ENCODE measurements at places on chromosomes 6 and 20.

GRCh38 chr6:33317419-33317668 is 200 bp downstream of the ZBTB22 start:
- no peak for DNase-seq

DNA sequence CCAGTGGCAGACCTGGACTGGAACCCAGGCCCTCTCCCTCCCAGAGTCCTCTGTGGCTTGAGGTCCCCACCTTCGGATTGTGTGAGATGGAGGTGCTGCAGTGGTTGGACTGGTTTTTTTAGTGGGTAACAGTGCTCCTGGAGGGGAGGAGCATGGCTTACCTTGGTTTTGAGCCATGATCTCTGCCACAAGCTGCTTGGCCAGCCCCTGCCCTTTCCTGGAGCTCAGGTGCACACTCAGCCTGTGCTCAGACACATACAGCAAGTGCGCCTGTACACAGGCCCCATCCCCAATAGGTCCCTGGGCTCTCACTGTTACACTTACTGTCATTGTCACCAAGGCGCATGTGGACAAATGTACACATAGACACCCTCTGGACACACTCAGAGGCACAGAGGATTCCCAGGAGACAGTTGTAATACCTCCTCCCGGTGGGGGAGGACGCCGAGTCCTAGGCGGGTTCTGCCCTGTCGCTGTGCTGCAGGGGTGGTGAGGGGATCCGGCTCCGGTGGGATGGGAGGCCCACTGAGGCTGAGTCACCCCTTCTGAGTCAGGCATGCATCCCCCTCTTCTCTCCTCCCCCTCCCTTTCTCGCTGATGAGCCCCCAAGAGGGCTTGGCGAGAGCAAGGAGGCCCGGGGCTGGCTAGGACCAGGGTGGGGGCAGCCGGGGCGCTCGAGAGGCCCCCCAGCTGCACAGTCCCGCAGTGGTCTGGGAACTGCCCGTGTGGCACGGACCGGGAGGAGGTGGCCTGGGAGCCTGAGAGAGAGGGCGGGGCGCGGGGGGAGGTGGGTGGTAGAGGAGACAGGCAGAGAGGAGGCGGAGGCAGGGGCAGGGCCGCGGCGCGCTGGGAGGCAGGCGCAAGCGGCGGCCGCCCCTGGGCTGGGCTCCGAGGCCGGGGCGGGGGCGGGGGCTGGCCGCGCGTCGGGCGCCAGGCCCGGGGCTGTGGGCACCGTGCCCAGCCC is 522 bp upstream of the EPB41L1 start:
- no peak for DNase-seq

DNA sequence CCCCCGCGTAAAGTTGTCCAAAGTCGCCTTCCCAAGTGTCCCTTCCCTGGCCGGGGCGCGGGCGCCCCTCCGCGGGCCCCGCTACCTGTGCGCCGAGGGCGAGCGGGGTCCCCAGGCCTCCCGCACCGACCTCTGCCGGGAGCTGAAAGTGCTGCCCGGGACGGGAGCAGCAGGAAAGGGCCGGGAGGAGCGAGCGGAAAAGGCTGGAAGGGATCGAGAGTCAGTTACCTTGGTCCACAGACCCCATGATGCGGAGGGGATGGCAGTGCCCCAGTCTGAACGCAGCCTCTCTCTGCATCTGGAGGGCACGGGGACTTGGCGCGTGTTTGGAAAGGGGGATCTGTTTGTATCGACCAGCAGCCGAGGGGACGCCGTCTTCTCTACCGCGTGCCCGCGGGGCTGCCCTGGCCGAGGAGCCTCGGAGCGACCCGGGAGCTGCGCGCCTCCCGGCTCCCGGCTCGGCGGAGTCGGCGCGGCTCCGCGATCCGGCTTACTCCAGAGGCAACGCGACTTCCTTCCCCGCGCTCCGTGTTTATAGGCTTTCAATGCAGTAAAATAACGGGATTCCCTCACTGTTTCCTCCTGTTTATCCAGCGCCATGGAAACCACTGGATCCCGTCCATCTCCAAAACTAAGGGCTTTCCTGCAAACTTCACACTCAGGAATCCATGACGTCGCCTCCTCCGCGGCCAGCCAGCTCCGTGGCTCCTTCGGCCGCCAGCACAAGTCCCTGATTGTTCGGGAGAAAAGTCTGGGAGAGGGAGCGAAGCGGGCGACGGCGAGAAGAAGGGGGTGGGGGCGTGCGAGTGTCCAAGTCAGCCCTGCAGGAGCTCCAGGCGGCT is 20.0 kb upstream of the NFATC2 start:
- no peak for DNase-seq

DNA sequence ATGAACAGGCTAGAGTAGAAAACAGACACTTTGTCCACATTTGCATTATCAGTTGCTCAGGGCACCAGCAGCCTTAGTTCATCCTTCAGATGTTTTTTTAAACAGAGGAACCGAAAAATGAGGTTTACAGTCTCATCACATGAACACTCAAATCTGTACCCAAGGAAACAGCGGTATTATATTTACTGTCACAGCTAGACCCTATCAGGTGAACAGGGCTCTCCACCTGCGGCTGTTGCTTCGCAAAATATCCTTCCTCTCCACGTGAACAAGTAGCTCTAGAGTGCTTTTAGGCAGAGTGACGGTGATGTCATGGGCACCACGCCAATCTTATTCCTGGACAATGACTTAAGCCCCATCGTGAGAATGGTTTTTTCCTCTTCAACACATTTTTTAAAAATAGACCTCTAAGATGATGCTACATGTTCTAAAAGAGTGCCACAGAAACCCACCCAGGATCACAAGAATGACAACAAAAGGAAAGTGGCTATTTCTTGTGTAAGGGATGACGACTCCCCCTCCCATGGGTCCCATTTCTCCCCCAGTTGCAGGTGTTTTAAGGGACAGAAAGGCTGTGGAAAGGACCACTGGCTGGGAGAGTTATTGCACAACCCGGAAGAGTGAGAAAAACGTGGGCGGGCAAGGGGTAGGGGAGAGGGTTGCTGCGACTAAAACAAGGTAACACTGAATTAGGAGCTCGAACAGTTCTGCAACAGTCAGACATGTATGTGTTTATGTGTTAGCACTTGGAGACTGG is 77.7 kb downstream of the EFHC1 start:
- DNase-seq: no peak

DNA sequence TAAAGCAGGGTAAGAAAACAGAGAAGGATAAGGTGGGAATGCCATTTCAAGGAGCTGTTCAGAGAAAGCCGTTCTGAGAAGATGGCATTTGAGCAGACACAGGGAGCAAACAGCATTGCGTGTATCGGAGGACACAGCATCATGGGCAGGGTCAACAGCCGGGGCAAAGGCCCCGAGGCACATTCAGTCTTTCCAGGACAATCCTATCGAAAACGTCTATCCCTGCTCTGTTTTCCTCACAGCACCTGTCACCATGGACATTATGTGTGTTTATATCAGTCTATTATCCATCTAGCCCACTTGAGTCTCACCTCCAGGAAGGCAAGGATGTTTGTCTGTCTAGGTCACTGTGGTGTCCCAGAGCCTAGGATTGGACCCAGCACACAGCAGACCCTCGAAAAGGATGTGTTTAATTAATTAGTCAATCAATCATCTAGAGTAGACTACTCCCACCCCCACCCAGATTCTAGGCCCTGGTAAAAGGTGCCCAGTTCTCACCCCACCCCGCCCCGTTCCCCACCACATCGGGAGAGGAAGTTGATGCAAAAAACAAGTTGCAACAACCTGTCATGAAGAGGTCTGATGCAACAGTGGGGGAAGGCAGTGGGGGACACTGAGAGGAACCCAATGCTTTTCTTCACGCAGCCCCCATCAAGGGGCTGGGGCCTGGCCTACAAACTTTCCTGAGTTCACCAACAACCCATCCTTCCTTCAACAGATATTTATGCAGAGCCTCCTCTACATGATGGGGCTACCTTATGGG is 66.6 kb downstream of the PREX1 start:
- DNase-seq: no peak

- DNase-seq: no peak
Observed at GRCh38 chr6:128156321-128157111, 255.7 kb upstream of the THEMIS start.

DNA sequence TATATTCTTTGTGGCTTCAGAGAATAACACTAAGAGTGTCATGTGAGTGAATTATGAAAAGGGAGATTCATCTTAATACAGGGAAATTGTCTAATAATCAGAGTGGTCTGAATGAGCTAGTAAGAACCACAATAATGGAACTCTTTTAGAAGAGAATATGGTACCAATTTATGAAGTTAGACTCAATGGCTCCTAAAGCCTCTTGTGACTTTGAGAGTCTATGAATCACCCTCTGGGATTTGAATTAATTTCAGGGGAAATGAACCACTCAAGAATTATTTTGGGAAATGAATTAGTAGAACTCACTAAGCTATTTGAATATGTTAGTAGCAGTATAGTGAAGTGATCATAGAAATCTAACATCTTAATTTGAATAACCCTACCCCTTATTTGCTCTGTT is 14.3 kb downstream of the PCMT1 start:
- DNase-seq: no peak

DNA sequence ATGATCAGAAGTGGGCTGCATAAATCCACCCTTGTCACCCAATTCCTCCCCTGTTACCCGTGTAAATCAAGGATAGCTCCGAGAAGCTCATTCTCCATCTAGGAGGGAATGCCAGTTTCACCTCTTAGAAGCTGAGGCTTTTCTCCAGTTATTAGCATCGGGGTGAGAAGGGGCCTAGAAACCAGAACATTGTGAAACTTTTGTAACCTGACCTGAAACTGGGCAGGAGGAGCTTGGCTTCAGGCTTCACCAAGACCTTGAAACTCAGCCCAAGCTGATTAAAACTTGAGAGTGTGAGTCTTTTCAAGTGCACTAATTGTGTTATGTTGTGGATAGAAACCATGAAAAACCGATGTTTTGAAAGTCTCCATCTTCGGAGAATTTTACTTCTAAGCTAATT is 103.1 kb downstream of the BMP2 start:
- DNase-seq: no peak

DNA sequence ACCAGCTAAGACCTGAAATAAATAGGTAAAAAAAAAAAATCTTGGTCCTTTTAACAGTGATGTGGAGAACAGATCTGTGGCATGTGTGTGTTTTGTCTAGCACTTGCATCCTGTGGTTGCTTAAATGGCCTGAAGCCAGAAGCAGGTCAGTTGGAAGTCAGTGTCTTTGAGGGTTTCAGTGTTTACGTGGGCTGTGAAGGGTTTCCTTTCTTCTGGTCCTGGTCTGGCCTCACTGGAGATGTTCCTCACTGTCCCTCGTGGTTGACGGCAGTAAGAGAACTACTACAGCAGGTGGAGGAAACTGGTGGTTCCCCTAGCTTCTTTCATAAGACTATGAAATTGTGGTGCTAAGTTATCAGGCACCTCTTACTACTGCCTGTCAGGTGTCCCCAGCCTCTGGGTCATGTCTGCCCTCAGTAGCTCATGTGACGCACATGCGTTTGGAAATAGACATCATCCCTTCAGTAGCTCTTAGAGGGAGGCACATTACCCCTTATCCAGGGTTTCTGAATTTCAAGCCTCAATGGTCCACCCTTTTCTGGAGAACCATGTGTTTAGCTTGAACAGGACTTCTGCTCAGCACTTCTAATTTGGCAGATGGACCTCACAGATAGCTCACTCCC is 59.4 kb upstream of the SCP2D1 start:
- DNase-seq: no peak

GRCh38 chr20:23340524-23340923 is 10.1 kb upstream of the NXT1 start:
- DNase-seq: no peak

- no peak for DNase-seq
Observed at GRCh38 chr6:143335865-143336264, 114.6 kb downstream of the ADAT2 start.

GRCh38 chr20:46013829-46014516 is 5.3 kb downstream of the MMP9 start:
- DNase-seq: peak; percentile 42

DNA sequence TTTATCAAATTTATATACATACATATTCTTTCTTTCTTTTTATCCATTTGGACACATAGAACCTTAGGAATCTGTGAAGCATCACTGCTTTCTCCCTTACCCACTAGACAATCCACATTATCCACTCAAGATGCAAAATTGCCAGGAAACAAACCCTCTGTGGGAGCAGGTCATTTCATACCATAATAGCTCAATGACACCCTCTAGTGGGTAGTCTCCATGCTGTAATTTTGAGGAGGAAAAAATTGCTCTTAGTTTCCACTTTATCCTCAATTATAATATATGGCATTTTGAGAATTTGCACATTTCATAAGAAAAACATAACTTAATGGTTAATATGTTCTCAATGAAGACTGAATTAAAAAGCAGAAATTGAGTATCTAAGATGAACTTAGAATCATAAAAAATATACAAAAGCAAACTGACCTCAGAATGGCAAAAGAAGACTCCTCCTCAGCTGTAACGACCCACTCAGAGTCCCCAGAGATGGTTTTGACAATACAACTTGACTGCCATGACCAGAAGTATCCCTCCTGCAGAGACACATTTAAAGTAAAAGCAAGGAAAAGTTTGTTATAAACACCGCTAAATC is 164.1 kb downstream of the FRK start:
- DNase-seq: no peak

DNA sequence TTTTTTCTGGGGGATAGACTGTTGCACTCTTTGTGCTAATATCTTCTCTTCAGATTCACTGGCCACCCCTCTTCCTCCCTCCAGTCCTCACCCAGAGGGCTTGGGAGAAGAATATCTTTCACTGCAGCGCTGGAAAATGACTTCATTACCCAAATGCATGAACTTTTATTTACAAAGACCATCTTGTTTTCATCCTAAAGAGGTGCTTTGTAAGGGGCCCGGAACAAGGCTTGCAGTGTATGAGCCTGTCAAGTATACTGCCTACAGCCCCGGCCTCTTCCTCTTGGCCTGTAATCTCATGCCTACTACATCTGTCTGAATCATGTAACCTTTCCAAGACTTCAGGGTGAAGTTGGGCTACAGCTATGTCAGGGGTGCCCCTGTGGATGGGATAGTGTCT is 554 bp upstream of the LAMA4 start:
- DNase-seq: no peak

- DNase-seq: no peak
Observed at GRCh38 chr20:20037960-20038359, 14.3 kb downstream of the CRNKL1 start.

- DNase-seq: no peak
Observed at GRCh38 chr6:160678744-160679401, 14.8 kb upstream of the LPA start.

DNA sequence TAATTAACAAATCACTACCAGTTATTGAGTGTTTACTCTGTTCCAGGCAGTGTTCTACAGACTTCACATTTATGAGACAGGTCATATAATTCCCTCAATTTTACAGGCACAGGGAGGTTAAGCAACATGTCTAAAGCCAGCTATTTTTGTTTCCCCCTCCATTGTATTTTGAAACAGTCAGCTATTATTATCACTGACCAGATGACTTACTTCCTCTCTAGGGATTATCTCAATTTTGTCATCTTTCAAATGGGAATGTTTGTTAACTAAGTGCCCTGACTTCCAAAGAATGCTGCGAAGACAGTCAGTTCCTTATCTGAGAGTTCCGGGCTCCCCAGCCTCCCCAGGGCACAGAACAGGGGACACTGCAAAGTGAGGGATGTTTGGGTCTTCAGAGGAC is 5.6 kb upstream of the CNPY3 start:
- DNase-seq: no peak

- DNase-seq: no peak
Observed at GRCh38 chr20:11193241-11193640, 519.4 kb upstream of the JAG1 start.
